ENCODE measurements at places on chromosomes 1 and 21.

DNA sequence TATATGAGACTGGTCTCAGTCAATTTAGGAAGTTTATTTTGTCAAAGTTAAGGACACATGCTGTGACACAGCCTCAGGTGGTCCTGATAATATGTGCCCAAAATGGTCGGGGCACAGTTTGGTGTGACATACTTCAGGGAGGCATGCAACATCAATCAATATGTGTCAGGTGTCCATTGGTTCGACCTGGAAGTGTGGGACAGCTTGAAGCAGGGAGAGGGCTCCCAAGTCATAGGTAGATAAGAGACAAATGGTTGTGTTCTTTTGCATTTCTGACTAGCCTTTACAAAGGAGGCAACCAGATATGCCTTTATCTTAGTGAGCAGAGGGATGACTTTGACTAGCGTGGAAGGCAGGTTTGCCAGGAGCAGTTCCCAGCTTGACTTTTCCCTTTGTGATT, 4.5 kb upstream of the ERVH48-1 start:
- no peak for DNase-seq

DNA sequence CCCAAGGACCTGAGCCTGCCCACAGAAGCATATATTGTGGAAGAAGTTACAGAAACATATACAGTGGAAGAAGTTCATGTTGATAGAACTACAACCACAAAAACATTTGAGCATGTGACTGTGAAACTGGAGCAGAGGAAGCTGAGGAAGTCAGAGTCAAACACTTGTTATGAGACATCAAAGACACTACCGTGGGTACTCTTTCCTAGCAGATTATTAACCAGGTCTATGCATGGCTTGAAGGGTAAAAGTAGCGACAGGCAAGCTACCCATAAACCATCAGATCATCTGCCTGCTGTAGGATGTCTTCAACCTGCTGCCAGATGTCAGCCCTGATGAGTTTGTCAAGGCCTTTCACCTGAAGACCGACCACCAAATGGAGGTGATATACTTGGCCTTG, 35.8 kb downstream of the IVNS1ABP start:
- DNase-seq = no peak

DNA sequence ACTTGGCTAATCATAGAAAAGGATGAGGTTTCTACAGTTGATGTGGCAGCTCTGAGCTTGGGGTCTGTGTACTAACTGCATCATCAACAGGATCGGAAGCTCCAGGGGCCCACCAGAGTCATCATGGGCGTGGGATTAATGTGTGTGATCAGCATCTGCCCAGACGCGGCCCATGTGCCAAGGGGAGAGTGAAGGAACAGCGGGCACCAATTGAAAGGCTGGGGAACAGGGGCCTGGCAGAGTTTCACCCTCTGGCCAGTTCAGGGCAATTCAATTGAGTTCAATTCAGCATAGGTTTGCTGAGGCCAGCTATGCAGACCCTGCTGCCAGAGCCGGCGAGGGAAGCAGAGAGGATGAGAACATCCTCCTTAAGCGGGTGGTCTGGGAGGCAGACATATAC, 260.0 kb upstream of the AJAP1 start:
- DNase-seq = no peak

GRCh38 chr1:171379846-171380245, 65.9 kb downstream of the FMO4 start:
- no peak for DNase-seq

GRCh38 chr1:5455056-5455455, 537.2 kb downstream of the NPHP4 start:
- DNase-seq = no peak

DNA sequence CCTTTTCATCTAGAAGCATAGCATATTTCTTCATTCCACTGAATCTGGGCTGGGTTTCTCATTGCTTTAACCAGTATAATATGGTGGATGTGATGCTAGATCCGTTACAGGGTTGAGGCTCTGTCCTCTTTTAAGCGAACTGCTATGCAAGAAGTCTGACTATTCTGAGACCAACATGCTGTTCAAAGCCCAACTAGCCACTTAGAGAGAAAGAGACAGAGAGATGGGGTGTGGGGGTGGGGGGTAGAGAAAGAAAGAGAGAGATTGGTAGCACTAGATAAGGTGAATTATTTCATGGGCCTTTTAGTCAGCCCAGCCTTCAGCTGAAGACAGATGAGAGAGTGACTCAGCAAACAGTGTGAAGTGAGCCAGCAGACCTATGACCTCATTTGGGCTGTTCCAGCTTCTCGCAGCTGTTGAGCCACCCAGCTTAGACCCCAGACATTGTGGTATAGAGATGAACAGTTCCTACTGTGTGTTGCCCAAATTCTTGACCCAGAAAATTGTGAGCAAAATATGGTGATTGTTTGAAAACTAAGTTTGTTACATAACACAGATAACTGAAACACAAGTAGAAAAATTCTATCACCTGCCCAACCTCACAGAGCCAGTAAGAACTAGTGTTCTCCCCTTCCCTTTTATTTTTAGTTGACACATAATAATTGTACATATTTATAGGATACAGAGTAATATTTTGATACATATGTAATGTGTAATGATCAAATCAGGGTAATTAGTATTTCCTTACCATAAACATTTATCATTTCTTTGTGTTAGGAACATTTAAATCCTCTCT, 40.7 kb upstream of the PRKACB start:
- DNase-seq = no peak

- DNase-seq = no peak
These were observed 993.0 kb upstream of the PRMT6 start for GRCh38 chr1:106063510-106063909.

DNA sequence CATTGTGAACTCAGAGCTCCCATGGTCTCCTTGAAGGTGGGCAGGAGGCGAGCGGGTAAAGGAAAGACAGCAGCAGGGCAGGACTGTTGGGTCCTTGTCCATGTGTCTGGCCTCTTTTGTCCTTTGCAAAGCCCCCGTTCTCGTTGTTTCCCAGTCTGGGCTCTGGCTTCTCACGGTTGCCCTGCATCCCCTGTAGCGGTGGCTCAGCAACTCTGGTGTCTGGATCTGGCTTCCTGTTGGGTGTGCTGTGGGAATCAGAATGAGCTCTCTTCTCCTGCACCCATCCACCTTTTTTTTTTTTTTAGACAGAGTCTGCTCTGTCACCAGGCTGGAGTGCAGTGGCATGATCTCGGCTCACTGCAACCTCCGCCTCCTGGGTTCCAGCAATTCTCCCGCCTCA, 11.1 kb downstream of the H6PD start:
- no peak for DNase-seq

DNA sequence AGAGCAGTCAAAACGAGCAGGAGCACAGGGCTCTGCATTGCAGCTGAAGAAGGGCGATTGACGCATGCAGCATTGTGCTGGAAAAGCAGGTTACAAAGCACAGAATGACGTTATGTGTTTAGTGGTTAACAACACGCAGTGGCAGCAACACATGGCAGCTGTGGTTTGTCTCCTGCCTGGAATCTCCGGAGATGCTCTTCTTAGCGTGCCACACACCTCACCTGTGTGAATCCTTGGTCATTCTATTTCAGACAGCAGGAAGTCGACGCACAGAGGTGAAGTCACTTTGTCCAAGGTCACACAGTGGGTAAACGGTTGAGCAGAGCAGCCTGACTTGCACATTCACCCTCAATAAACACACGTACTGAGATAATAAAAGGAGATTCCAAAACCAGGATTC, 14.7 kb downstream of the OBSCN start:
- no peak for DNase-seq

DNA sequence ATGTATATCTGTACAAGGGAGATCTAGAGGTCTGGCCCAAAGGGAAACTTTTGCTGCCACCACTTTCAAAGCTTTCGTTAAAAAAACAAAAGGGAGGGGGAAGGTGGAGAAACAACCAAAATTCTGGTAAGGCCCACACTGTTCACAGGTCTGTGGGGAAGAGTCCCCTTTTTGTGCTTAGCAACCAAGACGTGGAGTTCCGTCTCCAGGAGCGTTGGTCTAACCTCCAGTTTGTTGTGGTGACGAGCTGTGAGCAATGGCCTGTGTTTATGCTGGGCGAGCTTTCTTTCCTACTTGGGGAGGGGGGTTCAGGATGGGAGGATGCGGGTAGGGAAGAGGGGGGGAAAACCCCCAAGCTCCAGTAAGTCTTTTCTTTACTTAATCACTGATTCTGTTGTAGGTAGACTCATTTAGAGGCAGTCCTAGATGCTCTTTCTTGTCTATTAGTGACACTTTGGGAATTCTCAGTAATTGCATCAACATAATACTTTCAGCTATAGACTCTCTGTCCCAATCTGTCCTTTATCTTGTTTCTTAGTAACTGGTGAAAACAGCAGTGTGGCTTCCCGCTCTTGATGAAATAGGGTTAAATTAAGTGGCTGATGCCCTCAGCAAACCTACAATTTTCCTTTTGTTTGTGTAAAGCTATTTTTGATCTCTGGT, 1.5 kb downstream of the HIPK1 start:
- peak; percentile 77 for DNase-seq

GRCh38 chr1:239719642-239720258, 333.4 kb downstream of the CHRM3 start:
- peak; percentile 56 for DNase-seq

- DNase-seq = no peak
These were observed 535.4 kb downstream of the KIF26B start for GRCh38 chr1:245690156-245690690.

- no peak for DNase-seq
These were observed 11.2 kb downstream of the ACTRT2 start for GRCh38 chr1:3032371-3033039.

- peak; percentile 86 for DNase-seq
These were observed at the start of gene RUNX1 for GRCh38 chr21:35048706-35049617. RUNX1 (minus strand) TSS chr21:35049302.

DNA sequence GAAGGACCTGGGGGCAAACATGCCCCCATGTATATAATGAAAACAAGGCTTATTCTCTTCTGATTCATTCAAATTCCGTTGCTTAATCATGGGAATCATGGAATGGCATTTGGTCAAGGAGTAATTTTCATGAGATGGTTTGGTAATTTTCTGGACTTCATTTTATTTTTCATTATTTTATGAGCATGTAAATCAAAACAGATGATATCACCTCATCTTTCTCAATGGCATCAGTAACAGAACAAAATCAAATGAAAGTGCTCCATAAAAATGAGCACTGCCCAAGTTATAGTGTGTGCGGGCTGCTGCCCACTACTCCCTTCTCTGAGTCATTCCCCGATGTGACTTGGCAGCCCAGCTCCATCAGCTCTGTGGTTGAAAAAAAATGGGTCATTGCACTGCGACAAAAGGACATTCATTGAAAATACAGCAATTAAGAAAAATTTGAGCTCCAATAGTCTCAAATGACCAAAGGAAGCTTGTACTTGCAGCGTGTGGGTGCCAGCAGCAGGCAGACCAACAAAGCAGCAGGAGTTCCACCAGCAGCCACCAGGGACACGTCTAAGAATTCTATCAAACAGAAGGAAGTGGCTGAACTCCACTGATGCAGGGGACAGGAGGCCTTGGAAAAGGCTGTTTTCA, 84.3 kb upstream of the VAV3 start:
- no peak for DNase-seq

- DNase-seq = no peak
These were observed 32.2 kb downstream of the RNF220 start for GRCh38 chr1:44437107-44437716.

DNA sequence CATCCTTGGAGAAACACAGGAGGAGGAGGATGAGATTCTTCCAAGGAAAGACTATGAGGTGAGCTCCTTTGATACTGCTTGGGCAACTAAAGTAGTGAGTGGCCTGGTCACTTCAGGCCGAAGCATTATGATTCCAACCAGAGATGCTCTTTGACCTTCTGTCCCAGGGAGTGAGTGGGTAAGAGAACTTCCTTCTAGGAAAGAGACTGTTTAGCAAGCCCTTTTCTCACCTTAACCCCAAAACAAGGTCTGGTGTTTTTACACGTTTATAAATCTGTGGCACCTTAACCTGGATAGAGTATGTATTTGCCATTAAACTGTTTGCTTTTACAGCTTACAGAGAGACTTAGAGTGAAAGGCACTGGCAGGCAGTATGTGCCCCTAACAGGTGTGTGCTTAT, 1.1 kb downstream of the CLCN6 start:
- DNase-seq = no peak

DNA sequence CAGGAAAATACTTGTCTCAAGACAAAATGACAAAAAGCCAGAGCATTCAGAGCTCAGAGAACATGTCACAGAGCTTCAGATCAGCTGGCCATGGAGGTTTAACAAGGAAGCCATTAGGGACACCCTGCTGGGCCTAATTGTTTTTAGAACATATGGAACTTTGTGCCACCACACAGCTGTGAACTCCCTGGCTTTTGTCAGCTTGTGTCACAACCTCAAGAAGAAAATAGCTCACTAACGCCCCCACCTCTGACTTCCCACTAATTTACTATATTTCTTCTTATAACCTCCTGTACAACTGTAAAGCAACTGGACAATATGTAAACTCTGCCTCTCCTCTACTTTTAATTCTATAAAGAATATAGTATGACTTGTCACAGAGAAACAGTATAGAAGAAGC, 21.0 kb upstream of the TDRD10 start:
- DNase-seq = no peak

GRCh38 chr1:95475686-95476457, 241.9 kb downstream of the RWDD3 start:
- no peak for DNase-seq

DNA sequence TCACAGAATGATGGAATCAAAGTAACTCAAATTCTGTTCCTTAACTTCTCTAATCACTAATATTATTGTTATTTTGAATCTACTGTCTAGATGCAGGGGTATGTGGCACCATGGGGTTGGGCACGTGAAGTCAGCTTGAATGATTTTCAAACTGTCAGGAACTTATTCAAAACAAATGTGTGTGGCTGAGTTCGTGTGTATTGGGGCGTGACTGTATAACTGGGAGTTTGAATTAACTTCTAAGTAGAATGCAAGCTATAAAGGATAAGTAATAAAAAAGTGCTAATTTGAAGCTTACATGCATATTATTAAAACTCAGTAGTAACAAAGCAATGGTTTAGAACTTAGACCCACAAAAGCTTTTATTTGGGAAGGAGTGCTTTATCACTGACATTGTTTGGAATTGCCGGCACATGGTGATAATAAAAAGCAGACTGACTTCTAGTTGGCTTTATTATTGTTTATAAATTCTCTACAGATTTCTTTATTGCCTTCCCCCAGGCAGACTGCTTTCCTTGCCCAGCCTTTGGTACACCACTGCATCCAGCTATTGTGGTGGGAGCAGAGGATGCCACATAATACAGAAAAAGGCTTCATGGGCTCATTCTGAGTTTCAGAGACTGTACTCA, 84.3 kb downstream of the TENT5C start:
- DNase-seq = no peak

- no peak for DNase-seq
These were observed 151.1 kb downstream of the ZNF281 start for GRCh38 chr1:200258447-200259375.
